ENCODE measurements at places on chromosomes 5 and 9. TPM values are rescaled to one million over a fixed set of nuclear protein-coding genes. Genes with fewer than 3 reads are reported as not detected.

ESM1 gene
- total RNA-seq, result not detected

STKLD1 gene
- total RNA-seq, result 0.16 TPM

DHFR gene
- 32.2 TPM for total RNA-seq

TAF11L7 gene
- total RNA-seq, result not detected

MZB1 gene
- 5.0 TPM for total RNA-seq

WWC1 gene
- total RNA-seq, result 0.86 TPM

INSL6 gene
- not detected for total RNA-seq

SLCO6A1 gene
- not detected for total RNA-seq

ZNF454 gene
- not detected for total RNA-seq

ZNF367 gene
- total RNA-seq, result 28.9 TPM

PDE8B gene
- total RNA-seq, result not detected

ENTPD2 gene
- not detected for total RNA-seq

ZNF354B gene
- 11.9 TPM for total RNA-seq

RECK gene
- 2.4 TPM for total RNA-seq

OTP gene
- not detected for total RNA-seq

CTXN3 gene
- not detected for total RNA-seq

SOHLH1 gene
- total RNA-seq, result not detected

FYB1 gene
- total RNA-seq, result 37.9 TPM

SERF1A gene
- 9.7 TPM for total RNA-seq

CDX1 gene
- total RNA-seq, result not detected

PSMB7 gene
- total RNA-seq, result 298 TPM

PCDHGC4 gene
- not detected for total RNA-seq

SPINK7 gene
- total RNA-seq, result not detected

CEP120 gene
- 18.1 TPM for total RNA-seq

CCDC69 gene
- total RNA-seq, result 20.0 TPM

PCDHA3 gene
- total RNA-seq, result not detected

CCDC183 gene
- not detected for total RNA-seq

GPR150 gene
- 0.53 TPM for total RNA-seq

BHMT2 gene
- total RNA-seq, result not detected
